ENCODE measurements at places on chromosomes 2 and 18. TPM values are rescaled to one million over a fixed set of nuclear protein-coding genes. Genes with fewer than 3 reads are reported as not detected.

GRCh38 chr2:166960702-166961270 lies 72.5 kb downstream of the XIRP2 start:
- no peak for DNase-seq

Gene LCT
- total RNA-seq: 2.8 TPM

Gene CERKL
- 2.9 TPM for total RNA-seq

Gene DES
- total RNA-seq: 1.4 TPM
